ENCODE measurements at places on chromosomes 12 and 14.

DNA sequence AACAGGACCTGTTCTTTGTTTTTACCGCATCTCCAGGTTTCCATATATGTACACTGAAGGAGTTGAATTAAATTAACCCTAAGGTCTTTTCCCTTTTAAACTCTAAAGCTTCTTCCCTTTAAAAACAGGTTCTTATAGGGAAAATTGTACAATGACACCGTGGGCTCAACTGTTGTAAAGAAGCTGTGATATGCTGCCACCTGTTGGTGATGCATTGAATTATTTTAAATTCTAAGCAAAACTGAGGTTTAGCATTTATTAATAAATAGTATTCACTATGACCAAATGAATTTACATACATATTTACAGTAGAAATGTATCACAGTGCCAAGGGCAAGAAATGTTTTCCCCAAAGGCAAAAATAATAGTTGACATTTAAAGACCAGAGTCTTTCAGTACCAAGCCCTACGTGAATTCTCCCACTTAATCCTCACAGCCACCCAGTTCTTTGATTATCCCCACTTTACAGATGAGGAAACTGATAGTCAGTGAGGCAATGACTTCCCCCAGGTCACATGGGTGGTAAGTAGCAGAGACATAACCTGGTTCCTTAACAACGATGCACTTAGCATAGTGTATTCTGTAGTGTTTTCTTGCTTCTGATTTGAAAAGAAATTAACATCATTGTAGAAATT, 35.7 kb upstream of the TMEM263 start:
- no peak for DNase-seq

DNA sequence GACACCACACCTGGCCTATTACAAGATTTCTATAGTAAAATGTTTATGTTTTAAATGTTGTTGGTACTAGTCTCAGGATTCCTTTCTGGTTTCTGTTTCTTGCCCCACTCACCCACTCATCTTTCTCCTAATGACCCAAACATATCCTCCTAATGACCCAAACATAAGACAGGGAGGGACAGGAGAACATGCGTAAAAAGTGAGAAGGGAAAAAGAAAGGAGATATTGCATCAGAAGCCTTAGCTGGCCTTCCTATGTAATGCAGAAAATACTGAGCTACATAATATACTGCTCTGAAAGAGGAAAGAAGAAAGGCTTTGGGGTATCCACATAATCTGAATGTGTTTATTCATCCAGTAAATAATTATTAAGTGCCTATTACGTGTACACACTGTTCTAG, 104.6 kb upstream of the GPHB5 start:
- no peak for DNase-seq

DNA sequence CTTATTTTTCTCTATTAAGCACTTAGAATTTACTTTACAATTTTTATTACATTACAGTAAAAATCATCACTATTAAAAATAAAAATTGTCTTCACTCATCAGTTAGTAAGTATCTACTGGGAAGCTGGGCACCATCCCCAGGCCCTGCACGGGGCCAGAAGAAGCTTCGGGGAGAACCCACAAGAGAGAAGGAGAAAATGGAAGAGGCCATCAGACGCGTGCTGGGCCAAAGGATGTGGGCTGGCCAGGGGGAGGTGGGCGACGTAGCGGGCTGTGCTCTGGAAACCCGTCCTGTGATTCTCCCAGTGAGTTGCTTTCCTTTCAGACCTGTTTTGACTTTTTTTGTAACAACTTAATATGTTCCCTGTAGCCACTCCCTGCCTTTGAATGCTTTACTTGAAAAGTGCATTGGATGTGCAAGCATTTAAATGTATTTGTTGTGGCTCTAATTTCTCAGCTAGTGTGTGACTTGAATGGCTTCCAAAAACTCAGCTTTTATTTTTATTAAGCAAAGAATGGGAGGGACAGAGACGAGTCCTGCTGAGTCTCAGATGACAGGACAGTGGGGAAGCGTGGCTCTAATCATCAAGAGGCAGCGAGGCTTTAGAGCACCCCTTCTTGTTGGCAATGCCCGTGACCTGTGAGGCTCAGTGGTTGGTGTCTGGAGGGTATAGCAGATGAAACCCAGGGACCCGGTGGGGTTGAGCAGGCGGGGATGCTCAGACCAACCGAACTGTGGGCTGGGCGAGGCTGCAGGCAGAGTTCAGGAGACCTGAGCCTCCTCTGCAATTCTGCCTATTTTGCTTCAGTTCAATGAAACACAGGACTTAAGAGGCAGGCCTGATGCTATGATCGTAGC, 38.8 kb downstream of the SYNE3 start:
- DNase-seq = no peak

- DNase-seq = no peak
Measured at GRCh38 chr14:24390701-24391468, 7.9 kb upstream of the NYNRIN start.

- no peak for DNase-seq
Measured at GRCh38 chr12:90954921-90955320, at the start of gene CCER1. TSS of gene CCER1 (minus strand) at chr12:90955176. CDS start at chr12:90954742, 434 bp downstream.

- DNase-seq = no peak
Measured at GRCh38 chr14:79475887-79476532, 735.3 kb downstream of the DIO2 start.

- DNase-seq = no peak
Measured at GRCh38 chr14:53519137-53519536, 366.0 kb upstream of the DDHD1 start.

GRCh38 chr14:95432144-95433093, 84.0 kb downstream of the SYNE3 start:
- no peak for DNase-seq

GRCh38 chr12:68381476-68382219, 49.5 kb upstream of the MDM1 start:
- DNase-seq = no peak

DNA sequence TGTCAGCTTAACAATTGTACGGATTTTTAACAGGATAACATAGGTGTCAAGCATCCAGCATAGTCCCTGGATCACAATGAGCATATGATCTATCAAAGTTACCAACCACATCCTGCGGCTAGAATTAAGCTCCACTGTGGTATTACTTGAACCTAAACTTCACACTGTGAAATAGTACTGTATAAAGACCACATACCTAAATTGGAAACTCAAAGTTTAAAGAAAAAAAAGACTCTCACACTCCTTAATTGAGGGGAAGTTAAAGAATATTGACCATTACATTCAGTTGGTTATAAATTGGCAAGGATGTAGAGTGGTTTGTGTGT, 133.0 kb upstream of the PZP start:
- no peak for DNase-seq

GRCh38 chr12:38162708-38163441, 153.7 kb upstream of the ALG10B start:
- no peak for DNase-seq

GRCh38 chr14:22487941-22488340, 101.1 kb downstream of the DAD1 start:
- no peak for DNase-seq

DNA sequence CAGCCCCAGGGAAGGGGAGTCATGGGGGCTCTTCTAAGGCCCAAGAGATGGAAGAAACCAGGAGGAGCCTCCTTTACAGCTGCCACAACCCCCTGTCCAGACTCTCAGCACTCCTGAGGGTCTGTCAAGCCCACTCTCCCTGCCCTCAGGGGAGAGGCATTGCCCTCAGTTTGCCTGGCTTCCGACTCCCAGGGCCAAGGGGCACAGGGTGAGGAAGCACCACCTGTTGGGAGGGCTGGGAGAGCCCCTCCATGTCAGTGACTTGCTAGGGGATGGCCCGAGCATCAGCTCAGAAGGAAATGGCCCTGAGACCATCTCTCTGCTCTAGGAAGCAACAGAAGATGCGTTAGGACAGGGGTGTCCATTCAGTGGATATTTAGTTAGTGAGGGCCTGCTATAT, 36.1 kb downstream of the LTBP2 start:
- DNase-seq = no peak

DNA sequence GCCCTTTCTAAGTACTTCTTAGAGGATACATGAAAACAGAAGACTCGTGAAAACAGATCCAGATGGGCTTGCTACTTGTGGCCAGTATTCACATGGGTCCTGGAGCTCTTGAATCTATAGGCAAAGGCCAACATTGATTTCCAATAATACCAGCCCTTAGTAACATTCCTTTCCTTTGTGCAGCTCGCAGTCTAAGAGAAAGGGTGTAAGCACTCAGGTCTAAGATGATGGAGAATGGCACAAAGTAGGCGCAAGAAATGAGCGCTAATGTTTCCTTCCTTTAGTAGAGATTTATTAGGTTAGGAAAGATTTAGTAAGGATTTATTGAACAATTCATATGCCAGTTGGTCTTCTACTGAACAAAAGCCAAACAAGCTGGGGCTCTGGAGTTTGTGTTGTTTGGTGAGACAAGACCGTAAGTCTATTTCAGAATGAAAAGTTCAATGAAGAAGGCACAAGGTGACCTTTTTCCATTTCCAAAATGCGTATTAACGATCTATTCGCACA, 525 bp downstream of the RNU6-8 start:
- DNase-seq = no peak

- no peak for DNase-seq
Measured at GRCh38 chr14:31265701-31266398, 58.3 kb upstream of the HECTD1 start.

GRCh38 chr12:87200289-87200979, 828.8 kb downstream of the C12orf50 start:
- DNase-seq = no peak

DNA sequence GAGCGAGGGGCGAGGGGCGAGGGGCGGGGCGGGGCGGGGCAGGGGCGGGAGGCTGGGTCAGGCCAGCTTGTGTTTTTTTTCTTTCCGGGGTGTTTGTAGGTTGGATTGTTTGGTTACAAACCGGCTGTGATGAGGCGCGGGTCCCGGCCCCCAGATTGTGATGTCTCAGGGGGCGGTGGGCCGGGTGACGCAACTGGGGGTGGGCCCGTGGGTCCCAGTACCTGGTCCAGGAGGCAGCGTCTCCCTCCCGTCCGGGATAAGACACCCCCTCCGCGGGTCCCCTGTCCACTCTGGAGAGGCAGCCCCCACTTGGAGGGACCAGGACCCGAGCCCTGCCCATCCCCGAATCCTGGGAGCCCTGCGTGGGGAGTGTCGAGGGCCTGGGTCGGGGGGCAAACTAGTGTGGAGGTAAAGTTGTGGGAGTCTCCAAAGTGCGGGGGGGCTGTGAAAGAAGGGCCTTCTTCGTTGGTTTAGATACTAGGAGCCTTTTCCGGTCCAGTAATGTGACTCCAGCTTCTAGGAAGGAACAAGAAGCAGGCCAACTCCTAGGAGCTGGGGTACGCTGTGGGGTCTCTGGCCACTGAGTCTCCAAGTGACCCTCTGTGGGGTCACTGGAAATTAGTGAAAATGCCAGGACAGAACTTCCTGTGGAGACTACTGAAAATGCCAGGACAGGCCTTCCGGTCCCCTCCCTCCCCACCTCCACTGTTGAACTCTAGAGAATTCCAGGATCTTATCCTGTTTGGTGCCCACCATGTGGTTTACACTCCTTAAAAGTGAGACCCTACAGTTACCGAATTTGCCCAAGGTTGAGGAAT, 579 bp upstream of the CLMN start:
- DNase-seq = peak; percentile 7

- no peak for DNase-seq
Measured at GRCh38 chr12:43169115-43169681, 382.8 kb downstream of the ADAMTS20 start.

All from CD4-positive, alpha-beta T cell treated with Interleukin-4 for 1 hour (primary cell).